ENCODE measurements at places on chromosomes 3 and 15.

GRCh38 chr3:96958856-96959255 lies 144.5 kb downstream of the EPHA6 start:
- no peak for DNase-seq

- no peak for DNase-seq
These were observed at the start of gene TLR9 for GRCh38 chr3:52225452-52226228. TSS of gene TLR9 (minus strand) at chr3:52225645. CDS start at chr3:52225529, 116 bp downstream.

DNA sequence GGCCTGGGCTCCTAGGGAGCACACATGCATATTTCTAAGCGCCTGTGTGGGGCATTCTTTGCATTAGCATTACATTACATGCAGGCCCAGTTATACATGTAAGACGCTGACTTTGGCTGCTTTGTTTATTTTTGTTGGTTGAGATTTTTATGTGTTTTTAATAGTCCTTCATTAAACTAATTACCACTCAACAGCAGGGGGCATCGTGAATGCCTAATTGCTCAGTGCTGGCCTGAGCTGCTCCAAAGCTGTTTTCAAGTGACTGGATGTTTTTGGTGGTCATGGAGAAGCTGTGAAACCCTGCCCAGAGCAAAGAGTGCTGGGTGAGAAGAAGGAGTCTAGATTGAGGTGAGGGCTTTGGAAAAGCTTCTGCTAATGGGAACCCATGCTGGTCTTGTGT lies 41.5 kb downstream of the GPD1L start:
- DNase-seq: no peak

- no peak for DNase-seq
These were observed 120.2 kb upstream of the IGF1R start for GRCh38 chr15:98528046-98528725.

DNA sequence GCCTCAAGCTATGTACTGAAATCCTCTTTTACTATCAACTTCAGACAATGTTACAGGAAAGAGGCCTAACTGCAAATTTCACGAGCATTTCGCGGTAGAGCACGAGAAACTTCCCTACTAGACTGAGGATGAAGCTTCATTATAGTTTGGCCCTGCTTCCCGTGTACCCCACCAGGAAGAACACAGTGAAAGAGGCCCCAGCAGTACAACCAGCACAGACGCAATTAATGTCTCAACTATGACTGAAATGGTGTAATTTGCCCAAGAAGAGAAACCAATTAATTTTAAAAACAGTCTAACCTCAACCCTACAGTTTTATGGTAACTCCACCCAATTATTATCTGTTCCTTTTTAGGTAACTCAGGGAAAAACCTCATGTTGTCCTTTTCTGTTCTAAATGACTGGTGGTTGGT lies 12.1 kb downstream of the CHSY1 start:
- DNase-seq: no peak

GRCh38 chr3:95539950-95540483 lies 1274.4 kb upstream of the EPHA6 start:
- DNase-seq: no peak

DNA sequence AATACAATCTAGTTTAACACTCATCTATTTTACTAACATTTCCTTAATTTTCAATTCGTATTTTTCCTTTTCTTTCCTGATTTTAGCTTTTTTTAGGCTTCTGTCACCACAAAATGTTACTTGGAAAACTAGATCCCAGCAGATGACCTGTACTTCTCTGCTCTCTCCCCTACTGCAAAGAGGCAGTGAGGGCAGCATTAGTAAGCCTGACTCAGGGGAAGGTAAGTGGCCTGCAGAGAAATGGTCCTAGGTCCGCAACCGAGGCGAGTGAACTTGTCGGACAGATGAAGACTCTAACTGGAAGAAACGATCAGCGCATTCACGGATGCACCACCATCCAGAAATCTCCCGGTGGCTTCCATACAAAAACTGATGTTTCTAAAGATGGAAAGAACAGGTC lies 20.4 kb downstream of the TMEM43 start:
- no peak for DNase-seq

- DNase-seq: no peak
These were observed 47.9 kb downstream of the OPA1 start for GRCh38 chr3:193640728-193641439.

- DNase-seq: no peak
These were observed 184.2 kb upstream of the STAC start for GRCh38 chr3:36196058-36196457.

- DNase-seq: no peak
These were observed 198.5 kb upstream of the COL8A1 start for GRCh38 chr3:99439892-99440291.
